Activated CD4-positive, alpha-beta memory T cell treated with anti-CD3 and anti-CD28 coated beads for 36 hours (primary cell): ENCODE measurements at places on chromosomes 6 and 20. TPM values are rescaled to one million over a fixed set of nuclear protein-coding genes. Genes with fewer than 3 reads are reported as not detected.

Gene HLA-DMB
- total RNA-seq: 1.9 TPM

Gene PROKR2
- total RNA-seq: not detected

Gene CRIP3
- total RNA-seq: 2.9 TPM

Gene FOXC1
- total RNA-seq: 0.07 TPM

Gene ECHDC1
- 43.7 TPM for total RNA-seq

Gene IL17A
- 33.7 TPM for total RNA-seq

Gene C6orf132
- total RNA-seq: 0.22 TPM

Gene ISM1
- 0.34 TPM for total RNA-seq

Gene RIPOR3
- not detected for total RNA-seq

Gene SIRPD
- not detected for total RNA-seq

Gene BMP6
- 0.46 TPM for total RNA-seq

Gene HNF4A
- not detected for total RNA-seq

Gene SYCP2
- total RNA-seq: 3.9 TPM

Gene MRPS26
- 158 TPM for total RNA-seq

Gene GCNT2
- 1.4 TPM for total RNA-seq

Gene SLC32A1
- total RNA-seq: not detected

Gene STMND1
- total RNA-seq: not detected
